ENCODE measurements at places on chromosomes 2 and 18.

DNA sequence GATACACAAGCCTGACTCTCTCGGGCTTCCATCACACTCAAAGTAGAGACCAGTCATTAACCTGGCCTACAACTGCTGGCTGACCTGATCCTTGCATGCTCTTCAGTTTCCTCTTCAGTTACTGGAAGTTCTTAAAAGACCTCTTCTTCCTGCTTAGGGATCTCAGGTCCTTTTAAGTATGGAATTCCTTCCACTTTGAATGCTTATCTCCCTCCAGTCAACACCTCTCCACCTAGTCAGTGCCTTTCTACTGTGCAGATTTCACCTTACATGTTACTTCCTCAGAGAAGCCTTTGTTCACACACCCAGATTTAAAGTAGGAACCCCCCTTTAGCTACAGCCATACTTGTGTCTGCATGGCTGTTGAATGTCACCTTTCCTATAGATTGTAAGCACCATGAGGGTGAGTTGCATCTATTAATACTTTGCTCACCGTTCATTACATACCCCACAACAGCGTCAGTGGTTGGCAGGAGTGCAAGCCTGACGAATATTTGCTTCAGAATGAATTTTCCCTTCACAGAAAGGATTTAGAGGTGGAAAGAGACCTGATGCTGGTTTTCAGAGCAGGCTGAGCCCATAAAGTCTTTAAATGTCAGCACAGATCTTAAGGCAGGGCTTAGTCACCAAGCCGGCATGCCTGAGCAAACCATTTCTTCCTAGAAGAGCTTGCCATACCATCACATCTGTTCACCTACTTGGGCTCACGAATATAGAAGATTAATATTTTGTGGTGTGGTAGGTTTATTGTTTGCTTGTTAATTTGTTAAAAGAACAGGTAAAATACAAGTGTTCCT is 90.1 kb downstream of the ACVR1 start:
- DNase-seq, result no peak

- DNase-seq, result no peak
Observed at GRCh38 chr2:168194784-168195522, 52.4 kb downstream of the STK39 start.

DNA sequence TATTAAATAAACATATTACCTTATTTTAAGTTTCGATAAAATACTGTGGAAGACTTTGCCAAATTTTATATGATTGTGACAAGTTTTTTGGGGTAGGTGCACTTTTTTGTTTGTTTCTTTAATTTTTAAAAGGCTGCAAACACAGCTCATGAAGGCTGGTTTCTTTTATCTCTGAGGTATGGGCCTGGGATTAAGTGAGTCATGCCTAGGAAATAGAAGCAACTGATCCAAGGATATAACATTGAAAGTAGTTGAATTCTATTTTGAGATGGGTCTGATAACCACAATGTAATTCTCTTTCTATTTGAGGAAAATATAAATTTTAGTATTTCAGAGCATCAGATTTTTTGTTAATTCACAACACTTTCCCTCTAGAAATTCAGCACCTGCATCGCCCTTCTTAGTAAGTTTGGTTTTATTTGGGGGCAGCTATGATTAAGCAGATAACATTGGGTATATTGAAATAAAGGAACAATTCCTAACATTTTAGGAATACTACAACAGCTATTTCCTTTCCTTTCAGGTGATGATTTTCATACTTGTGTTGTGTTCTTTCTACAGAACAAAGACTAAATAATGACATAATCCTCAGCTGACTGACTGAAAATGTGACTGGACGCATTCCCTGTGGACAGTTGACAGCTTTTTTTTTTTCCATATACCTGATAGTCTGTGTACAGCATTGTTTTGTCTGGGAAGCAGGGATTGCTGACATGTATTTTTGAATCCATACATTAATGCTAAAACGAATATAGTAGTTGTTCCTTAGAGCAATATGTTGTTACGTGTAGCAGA is 16.8 kb downstream of the RBM45 start:
- DNase-seq, result no peak

DNA sequence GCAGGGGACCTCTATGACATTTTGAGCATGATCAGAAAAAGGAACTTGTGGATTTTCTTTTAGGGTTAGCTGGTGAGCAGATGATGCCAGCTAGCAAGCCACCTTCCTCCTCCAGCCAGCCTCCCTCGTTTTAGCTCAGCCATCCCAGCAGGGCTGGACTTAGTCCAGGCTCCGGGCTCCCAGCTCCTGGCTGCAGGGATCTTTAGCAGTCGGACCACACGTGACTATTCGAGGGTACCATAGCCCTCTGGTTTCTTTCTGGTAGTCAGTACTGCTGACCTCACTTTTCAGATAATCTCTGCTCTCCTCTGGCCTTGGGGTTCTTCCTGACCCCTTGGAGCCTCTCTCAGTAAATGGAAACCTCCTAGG is 31.8 kb downstream of the NCK2 start:
- DNase-seq, result no peak

DNA sequence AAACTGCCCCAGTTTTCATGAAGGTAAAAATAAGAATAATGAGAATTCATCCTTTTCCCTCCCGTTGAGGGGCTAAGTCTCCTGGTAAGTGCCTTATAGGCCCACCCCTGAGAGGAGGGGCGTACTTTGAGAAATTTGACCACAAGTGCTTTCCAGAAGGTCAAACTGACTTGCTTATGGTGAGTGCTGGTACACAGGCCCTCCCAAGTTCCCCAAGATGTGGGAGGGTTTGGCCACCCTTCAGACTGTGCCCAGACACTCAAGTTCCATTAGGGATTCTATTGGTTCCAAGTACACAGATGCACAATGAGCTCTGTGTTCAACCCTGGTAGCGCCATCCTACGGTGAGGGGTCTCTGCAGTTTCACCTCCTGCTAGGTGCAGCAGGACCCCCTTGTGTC is 205.1 kb downstream of the CTIF start:
- DNase-seq, result no peak

DNA sequence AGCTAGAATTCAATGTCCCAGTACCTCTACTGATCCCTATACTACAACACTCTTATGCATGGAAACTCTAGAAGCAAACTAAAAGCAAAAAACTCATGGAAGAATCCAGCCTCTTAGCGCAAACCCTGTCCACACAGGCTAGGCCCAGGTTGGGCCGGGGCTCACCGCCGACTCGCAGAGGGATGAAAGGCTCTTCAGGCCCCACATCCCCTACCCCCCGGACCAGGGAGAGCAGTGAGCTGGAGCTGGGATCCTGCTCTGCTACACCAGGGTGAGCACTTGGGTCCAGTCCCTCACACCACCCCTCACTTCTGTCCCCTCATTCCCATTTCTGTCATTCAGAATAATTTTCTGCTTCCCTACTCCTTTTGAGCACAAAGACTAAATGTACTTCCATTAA is 2.0 kb downstream of the OST4 start:
- DNase-seq, result no peak

DNA sequence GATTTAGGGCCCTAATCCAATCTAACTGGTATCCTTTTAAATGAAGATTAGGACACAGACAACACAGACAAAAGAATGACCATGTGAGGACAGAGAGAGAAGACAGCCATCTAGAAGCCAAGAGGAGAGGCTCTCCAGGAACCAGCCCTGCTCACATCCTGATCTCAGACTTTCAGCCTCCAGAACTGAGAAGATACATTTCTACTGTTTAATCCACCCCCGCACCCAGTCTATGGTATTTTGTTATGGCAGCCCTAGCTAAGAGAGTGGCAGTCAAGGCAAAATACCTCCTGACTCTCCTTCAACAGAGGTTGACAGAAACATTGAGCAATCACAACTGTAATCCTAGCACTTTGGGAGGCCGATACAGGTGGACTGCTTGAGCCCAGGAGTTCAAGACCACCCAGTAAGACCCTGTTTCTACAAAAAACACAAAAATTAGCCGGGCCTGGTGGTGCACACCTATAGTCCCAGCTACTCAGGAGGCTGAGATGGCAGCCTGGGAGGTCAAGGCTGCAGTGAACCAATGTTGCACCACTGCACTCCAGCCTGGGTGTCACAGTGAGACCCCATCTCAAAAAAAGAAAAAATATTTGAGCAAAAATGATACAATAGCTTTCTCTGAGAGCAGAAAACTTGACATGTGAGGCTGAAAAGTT is 34.7 kb downstream of the WDR33 start:
- no peak for DNase-seq

GRCh38 chr18:73577365-73577764 is 570.3 kb downstream of the FBXO15 start:
- DNase-seq, result no peak

- DNase-seq, result peak; percentile 99
Observed at GRCh38 chr2:63840785-63841253, 877 bp upstream of the UGP2 start.

GRCh38 chr2:49129034-49129433 is 25.3 kb downstream of the FSHR start:
- no peak for DNase-seq

Measured in kidney (tissue), 22 donors.